CD8-positive, alpha-beta T cell (primary cell): ENCODE measurements at places on chromosomes 4 and X. TPM values are rescaled to one million over a fixed set of nuclear protein-coding genes. Genes with fewer than 3 reads are reported as not detected.

- no peak for DNase-seq
Observed at GRCh38 chr4:183284965-183285364, 35.1 kb downstream of the CLDN22 start.

DNA sequence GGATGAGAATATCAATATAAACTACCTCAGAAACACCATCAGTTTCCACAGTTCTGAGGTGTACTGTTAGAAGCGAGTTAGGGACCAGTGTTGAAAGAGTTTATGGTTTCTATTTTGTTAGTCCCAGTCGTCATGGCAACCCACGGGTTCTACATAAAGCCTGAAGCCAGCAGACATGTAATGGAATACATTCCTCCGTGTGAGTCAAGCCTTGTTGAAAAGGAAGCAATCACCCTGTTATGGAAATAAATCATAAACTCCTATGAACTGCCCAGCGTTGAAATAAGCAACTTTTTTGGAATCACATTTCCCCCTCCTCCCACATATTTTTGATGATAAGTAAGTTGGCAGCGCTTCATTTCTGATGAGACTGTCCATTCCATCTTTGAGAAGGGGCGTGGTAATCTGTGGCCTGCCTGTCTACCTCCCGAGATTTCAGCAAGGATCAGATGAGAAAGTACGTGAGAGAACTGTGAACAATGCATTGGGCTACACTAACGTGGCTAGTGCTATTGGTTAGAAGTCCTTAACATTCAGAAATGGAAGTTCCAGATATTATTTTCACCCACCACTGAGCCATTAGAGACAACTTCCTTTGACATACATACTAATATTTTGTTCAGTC, 40.4 kb upstream of the PDHA1 start:
- DNase-seq, result no peak

Gene TMEM35A
- total RNA-seq, result not detected

Gene TRPC5OS
- total RNA-seq, result not detected
